Left ventricle myocardium superior (tissue), 1 donor: ENCODE measurements at places on chromosomes 4 and X. TPM values are rescaled to one million over a fixed set of nuclear protein-coding genes. Genes with fewer than 3 reads are reported as not detected.
A peak's percentile ranks its signal among the peaks of the same experiment; 100 is the strongest.

The GCNA gene
- 1.5 TPM for total RNA-seq

The WNK3 gene
- 0.92 TPM for total RNA-seq

DNA sequence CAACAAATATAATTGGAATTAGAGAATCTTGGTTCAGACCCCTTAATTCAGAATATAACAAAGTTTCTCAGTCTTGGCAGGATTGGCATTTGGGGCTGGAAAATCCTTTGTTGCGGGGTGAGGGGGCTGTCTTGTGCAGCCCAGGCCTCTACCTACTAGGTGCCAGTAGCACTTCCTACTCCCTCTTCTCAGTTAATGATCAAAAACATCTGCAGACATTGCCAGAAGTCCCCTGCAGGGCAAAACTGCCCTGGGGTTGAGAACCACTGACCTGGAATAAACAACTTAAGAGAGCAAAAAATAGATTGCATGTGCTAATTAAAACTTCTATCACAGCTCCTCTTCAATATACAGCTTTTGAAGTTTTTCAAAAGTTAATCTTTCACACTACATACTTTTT is 36.7 kb upstream of the CXorf38 start:
- DNase-seq: no peak

The RRH gene
- not detected for total RNA-seq

DNA sequence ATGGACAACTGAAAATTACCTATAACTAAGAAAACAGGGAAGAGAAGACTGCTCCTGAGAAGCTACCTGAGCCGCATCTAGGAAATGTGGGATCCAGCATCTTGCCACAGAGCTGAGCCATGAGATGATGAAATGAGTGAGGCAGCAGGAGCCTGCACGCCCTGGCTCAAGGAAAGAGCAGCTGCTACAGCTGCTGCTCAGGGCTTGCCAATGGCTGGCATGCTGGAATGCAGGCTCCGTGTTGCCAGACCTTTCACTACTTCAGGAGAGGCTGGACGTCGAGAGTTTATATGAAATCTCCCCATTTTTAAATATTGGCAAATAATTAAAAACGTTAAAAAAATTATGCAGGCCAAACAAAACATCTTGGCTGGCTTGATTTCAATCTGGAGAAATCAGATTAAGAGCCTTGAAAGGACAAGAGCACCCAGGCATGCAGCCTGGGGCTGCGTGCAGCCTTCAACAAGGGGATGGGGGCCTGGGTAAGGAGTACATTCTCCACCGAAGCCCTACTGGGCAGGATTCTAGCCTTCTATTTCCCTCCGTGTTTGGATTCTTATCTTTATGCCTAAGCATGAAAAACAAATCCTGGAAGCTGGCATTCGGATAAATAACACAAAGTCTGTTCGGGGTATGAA is 227.6 kb downstream of the NR3C2 start:
- peak; percentile 69 for DNase-seq

The LEF1 gene
- total RNA-seq: 0.47 TPM

GRCh38 chr4:5463361-5463760 is 245.0 kb downstream of the EVC2 start:
- DNase-seq: no peak

GRCh38 chrX:101287402-101287801 is 3.7 kb downstream of the TAF7L start:
- no peak for DNase-seq

DNA sequence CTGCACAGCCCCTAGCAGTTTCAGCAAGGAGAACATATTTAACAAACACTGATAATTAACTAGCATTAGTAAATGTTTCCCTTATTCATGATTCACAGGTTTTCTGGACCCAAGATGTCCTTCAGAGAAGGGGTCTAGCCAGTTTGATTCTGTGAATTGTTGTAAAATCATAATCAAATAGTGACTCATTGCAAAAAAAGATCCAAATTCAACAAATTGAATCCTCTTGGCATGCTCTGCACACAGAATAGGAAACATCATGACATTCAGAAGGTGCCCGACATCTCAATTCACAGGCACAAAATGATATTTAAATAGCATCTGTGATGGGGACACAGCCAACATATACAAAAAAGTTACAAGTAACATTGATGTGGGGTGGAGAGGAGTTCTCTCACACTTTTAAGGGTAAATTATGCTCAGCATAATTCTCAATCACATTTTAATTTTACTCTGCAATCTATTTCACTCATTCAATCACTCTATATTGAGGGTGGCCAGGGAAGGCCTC is 100.0 kb downstream of the SH3KBP1 start:
- no peak for DNase-seq

The GLUD2 gene
- total RNA-seq: 1.3 TPM

GRCh38 chr4:80423553-80424224 is 88.2 kb downstream of the CFAP299 start:
- peak; percentile 35 for DNase-seq

- DNase-seq: no peak
Observed at GRCh38 chr4:56330691-56331090, 56.6 kb downstream of the AASDH start.

The CT45A5 gene
- not detected for total RNA-seq

The KIAA1210 gene
- total RNA-seq: not detected
